ENCODE measurements at places on chromosomes 7 and 10.

DNA sequence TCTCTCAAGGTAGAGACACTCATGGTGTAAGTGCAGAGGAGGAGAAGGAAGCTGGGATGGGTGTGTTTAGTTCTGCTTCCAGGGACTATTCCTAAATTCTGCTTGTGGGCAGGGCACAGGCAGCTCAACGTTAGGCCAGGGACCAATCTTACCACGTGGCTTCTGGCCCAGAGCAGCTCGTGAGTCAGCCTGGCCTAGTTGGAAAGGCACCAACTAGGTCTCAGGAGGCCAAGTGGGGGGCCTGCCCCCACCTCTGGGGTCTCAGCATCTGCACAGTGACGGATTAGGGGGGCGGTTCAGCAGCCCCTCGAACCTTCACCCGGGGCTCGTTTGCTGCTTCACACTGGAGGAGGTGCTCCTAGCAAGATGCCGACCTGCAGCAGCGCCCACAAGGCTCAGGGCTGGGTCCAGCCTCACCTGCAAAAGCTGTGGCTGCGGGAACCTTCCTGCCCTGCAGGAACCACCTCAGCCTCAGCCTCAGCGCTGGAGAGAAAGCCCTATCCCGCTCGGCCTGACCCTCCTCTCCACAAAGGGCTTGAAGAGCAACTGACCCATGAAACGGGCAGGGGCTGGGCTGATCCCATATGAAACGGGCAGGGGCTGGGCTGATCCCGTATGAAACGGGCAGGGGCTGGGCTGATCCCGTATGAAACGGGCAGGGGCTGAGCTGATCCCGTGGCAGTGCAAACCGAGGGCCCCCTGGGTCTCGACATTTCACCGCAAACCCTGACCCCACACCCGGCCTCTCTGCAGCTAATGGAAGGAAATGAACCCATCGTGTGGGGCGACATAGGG, 447.4 kb downstream of the DNAJB6 start:
- DNase-seq, result no peak

GRCh38 chr10:51955696-51956095, 256.3 kb upstream of the CSTF2T start:
- no peak for DNase-seq

- no peak for DNase-seq
Measured at GRCh38 chr10:57952741-57953140, 315.0 kb downstream of the IPMK start.

- no peak for DNase-seq
Measured at GRCh38 chr7:41007351-41007751, 695.5 kb downstream of the INHBA start.

GRCh38 chr7:122719010-122719578, 16.4 kb upstream of the RNF148 start:
- no peak for DNase-seq

GRCh38 chr10:26389533-26389932, 48.6 kb upstream of the APBB1IP start:
- DNase-seq, result no peak

GRCh38 chr10:80284522-80284921, 4.9 kb downstream of the MAT1A start:
- no peak for DNase-seq

- peak; percentile 84 for DNase-seq
Measured at GRCh38 chr10:22251751-22252223, 34.0 kb upstream of the EBLN1 start.

DNA sequence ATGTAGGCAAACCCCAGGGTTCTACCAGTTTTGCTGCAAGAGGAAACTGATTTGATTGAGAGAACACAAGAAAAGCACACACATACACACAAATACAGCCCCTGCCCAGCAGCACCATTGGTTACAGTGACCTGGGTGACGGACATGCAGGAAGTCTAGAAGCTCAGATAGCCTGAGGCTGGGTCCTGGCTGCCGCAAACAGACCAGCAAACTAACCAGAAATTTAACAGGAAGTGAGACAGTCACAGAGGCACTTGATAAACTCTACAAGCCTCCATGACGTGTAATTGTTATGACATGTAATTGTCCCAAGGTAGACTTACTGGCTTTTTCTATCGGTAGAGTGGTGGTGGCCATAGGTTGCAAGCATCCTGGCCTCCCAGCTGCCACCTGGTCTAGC, 58.9 kb downstream of the PRKAR2B start:
- DNase-seq, result no peak

- DNase-seq, result no peak
Measured at GRCh38 chr7:122217125-122217524, 73.1 kb upstream of the AASS start.

DNA sequence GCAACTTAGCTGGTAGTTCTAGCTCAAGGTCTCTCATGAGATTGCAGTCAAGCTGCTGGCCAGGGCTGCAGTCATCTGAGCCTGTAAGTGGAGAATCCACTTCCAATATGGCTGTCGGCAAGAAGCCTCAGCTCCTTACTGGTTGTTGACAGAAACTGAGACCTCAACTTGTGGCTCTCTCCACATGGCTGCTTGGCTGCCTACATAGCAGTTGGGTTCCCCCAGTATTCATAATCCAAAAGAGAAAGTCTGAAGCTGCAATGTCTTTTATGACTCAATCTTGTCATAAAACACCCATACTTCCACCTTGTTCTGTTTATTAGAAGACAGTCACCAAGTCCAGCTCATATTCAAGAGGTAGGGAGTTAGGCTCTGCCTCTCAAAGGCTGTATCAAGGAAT, 334.9 kb upstream of the KMT2E start:
- DNase-seq, result no peak

GRCh38 chr7:39609935-39610263, 13.5 kb upstream of the RALA start:
- DNase-seq, result no peak

GRCh38 chr7:32217341-32218153, 147.3 kb upstream of the PDE1C start:
- no peak for DNase-seq

DNA sequence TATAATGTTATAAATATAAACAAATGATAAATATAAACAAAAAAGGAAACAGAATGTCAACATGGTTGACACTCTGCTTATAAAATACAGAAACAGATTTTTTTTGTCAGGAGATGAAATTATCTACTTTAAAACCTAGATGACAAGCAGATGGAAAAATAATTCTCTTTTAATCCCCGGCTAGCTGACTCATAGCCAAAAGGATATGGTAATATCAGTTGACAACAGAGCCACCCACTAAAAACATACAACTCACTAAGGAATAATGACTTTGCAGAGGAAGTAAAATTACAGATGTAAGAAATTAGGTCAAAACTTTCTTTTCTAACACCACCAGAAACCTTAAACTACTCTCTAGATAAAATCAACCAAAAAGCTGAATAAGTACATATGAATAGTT, 131.1 kb upstream of the ABCB5 start:
- no peak for DNase-seq

GRCh38 chr7:82477733-82478515, 34.3 kb upstream of the CACNA2D1 start:
- DNase-seq, result no peak

DNA sequence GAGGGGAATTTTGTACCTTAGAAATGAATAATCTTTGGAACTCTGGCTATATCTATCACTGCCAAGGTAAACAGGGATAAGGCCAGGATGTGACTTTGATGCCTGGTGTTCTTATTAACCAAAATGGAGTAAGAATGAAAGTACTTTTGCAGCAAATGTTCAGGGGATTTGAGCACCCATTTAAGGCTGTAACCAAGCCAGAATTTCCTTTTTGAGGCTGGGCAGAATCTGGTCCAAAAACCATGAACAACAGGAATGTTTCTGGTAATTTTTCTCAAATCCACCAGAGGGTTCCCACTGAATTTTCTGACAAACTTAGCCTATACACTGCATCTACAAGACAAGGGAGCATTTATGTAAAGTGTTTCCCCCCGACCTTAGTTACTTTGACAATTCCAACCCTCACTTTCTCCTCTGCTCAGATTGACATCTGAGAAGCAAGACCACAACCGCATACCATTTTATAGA, 120.6 kb downstream of the BAMBI start:
- no peak for DNase-seq

Data from right forelimb (tissue), 1 donor.